Retinal pigment epithelial cell (primary cell): ENCODE measurements at places on chromosomes 13 and 19.

- no peak for DNase-seq
Measured at GRCh38 chr19:32837531-32837930, 32.0 kb downstream of the SLC7A9 start.

DNA sequence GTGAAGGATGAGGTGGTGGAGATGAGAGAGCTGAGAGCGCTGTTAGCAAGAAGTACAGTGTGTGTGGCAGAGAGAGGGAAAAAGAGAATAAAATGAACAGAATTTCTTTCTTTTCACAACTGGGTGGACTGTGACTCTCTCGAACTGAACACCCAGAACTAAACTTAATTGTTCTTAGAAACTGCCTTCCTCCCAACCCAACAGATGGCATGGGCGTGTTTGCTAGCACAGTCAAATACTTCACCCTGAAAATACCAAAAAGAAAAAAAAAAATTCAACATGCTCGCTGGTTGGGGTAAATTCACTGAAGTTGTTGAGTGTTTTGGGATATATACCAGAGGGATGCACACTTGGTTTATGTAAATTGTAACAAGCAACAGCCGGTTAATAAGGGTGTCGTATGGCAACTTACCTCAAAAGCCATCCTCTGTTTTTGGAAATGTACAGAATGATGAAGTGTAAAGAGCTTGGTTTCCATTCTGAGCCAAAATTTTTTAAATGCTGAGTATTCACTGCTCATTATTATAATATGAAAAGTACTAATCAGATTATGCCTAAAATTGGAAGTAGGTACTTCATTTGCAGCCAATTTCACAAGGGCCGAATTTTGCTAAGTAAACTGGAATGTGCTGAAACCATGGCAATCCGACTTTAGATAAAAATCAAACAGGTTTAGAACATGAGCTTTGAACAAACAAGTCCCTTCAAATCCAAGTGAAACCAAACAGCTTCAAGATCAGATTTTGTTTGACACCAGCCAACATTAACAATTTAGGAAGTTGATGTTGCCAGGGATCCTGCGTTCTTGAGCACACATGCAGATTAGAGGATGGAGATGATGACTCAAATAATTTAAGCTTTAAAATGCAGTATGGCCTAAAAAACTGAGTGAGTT lies 115.8 kb downstream of the ZIC5 start:
- peak; percentile 87 for DNase-seq

GRCh38 chr19:33476151-33476707 lies 45.4 kb downstream of the PEPD start:
- no peak for DNase-seq

DNA sequence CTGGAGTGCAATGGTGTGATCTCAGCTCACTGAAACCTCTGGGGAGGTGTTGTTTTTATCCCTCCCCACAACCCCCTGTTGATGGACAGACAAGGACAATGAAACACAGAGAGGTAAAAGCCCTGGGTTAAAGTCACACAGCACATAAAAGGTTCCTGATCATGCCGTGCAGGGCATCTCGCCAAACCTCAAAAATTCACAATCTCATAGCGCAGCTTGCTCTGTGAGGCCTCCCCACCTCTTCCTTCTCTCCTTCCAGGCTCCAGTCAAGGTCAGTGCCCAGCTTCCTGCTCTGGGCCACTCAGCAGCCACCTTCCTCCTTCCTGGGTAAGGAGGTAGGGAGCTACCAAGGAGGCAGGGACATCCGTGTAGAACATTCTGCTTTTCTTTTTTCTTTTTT lies 2.3 kb downstream of the FUT2 start:
- no peak for DNase-seq

DNA sequence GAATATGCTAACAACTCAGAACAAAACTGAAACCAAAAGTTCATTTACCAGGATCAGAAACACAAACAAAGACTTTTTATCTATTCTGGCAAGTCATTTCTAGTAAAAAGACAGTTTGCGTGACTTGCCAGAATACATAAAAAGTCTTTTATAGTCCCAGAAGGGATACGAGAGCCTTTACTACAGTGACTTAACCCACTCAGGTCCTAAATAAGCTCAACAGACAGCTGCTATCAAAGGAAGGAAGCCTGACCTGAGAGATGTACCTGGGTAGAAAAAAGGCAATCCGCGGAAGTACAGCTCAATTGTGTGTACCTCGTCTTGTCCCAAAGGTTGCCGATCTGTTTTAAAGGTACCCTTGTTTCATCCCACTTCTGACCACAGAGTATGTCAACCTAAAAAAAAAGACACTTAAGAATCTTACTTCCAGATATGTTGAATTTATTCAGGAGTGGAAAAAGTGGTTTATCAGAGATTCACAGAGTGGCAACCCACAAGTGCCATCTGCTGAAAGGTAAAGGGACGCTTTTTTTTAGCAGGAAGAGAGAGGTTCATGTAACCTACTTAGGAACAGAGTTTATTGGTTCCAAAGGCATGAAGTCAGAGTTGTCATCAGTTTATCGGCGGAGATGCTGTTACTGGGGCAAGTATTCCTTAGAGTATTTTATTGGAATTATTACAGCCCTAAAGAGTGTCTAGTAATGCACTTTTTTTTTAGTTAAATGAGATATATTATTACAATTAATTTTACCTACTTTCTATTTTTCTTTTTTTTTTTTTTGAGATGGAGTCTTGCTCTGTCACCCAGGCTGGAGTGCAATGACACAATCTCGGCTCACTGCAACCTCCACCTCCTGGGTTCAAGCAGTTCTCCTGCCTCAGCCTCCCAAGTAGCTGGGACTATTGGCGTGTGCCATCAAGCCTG lies 69.7 kb upstream of the C1QTNF9B start:
- DNase-seq, result no peak

- no peak for DNase-seq
Measured at GRCh38 chr19:3441986-3442329, 38.4 kb downstream of the SMIM24 start.

GRCh38 chr13:112244495-112245177 lies 131.5 kb upstream of the SPACA7 start:
- DNase-seq, result no peak

DNA sequence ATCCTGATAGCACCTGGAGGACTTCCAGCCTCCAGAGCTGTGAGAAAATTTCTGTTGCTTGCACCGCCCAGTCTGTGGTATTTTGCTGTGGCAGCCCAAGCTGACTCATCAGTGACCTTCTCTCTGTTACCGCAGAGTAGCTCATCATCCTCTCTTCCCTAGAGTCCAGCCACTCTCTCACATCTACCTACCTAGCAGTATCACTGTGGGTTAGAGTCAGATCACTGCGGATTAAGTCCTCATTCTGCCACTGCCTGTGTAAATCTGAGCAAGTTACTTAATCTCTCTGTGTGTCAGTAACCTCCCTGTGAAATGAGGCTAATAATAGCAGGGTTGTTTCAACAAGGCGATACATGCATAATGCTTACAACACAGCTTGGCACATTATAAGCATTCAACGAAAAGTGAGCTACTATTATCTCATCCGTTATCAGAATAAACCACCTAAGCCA lies 40.3 kb upstream of the USPL1 start:
- DNase-seq, result peak; percentile 26

DNA sequence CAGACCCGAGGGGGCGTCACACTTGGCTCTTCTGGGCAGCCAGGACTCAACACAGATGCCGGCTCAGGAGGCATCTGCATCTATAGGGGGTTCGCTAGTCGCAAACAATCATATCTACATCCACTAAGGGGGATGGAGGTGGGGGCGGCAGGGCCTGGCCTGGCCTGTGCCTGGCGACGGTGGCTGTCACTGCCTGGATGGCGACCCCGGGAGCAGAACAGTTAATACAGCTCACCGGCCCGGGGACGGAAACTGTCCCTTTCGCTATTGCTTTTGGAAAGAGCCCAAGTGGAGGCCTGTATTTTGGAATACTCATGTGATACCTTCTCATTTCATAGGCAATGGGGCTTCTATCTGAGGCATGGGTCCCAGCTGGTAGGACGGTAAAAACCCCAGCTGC lies 17.7 kb downstream of the SGTA start:
- DNase-seq, result no peak

DNA sequence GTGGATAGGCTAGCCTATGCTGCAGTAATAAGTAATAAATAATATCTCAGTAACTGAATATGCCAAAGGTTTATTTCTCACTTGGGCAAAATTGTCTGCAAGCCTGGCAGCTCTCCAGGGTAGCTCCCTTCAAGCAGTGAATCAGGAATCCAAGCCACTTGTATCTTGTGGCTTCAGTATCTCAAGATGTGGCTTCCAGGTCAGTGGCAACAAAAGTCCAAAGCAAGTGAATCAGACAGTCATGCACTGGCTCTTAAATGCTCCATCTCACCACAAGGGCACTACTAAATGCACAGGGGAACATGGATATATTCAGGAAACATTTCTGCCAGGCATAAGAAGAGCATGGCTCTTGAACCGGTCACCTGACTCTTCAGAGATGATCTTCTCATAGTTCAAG lies 126.3 kb downstream of the KCTD12 start:
- DNase-seq, result no peak

DNA sequence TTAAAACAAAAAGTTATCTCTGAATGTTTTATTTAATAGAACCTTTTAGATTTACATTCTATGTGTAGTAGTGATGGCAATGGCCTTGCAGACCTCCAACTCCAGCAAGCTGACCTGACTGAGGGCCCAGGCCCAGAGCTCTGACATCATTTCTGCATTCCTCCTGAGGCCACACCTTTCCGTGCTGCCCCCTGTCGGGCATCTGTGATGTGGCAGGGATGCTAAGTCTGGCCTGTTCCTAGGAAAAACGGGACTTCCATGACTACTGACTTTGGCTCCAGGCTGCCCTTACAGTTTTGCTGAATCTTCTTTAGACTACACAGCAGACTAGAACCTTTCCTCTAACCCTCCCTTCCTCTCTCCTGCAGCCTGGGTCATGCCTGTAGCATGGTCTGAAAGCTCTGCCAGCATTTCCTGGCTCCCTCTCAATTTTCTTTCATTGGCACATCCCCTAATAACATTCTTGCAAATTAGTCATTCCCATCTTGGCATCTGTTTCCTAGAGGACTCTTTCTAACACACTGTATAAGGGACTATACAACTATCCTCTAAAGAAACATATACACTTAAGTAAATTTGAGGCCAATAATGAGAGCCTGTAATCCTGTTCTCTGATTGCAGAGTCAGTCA lies 249.1 kb downstream of the GPC5 start:
- DNase-seq, result peak; percentile 74

DNA sequence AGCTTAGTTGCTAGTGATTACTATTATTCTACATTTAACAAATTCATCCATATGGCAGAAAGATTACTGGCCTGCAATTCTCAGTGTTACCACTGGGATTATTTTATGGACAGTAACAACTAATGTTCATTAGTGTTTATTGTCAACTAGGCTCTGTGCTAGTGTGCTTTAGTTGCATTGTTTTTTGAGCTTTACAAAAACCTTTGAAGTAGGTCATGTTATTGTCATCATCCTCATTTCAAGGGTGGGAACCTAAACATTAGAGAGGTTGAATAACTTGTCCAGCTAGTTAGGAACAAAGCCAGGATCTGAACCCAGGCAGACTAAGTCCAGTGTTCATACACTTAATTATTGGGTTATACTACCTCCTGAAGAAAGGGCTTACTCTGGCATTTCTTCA lies 27.8 kb upstream of the TDRD3 start:
- DNase-seq, result no peak

- no peak for DNase-seq
Measured at GRCh38 chr19:16141043-16141442, 2.4 kb upstream of the HSH2D start.
